Astrocyte of the hippocampus (primary cell): ENCODE measurements at places on chromosomes 12 and 14.

DNA sequence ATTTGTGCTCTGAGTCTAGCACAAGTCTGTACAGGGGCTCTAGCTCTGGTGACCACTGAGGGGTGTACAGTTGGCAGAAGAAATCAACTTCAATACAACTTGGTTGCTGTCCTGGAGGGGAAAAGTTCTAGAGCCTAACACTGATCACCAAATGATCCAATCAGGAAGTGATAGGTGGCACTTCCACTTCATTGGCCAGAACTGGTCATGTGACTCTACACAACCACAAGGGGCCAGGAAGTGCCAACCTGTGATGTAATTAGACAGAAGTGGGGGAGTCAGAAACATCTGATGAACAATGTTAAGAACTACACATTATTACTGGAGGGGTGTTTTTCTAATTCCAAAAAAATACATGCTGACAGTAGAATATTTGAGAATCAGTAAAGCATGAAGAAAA lies 401.6 kb downstream of the VRK1 start:
- no peak for DNase-seq

DNA sequence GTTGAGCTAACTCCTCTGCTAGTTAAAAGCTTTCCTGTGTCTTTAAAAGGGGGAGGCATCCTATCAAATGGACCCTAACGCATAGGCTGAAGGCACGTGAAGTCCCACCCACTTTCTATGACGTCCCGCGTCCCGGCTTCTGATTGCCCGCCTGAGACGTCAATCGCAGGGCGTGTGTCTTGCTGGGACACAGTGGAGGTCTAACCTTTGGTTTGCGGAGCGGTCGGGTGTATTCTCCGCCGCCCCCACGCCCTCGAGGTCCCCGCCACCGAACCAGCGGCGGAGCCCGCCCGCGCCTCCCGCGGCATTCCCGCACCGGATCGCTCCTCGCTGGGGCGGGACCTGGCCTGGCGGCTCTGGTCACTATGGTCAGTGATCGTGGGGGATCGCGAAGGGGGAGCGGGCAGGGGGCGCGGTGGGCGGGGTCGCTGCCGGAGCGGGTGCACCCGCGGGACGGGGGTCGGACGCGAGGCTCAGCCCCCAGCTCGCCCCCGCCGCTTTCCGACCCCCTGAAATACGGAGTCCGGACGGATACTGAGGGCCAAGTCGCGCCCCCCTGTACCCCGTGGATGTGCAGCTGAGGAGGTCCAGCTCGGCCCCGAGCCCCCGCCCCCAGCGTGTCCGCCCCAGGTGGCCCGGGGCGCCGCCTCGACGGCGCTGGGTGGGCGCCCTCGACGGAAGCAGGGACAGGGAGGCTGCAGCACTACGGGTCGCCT lies at the start of gene OTUB2:
TSS of gene OTUB2 (plus strand) at position 168 of the 716 bp plus-strand sequence. CDS start at position 366, 198 bp downstream.
- peak; percentile 99 for DNase-seq

GRCh38 chr12:90816353-90817089 lies 138.5 kb downstream of the CCER1 start:
- DNase-seq: peak; percentile 31

DNA sequence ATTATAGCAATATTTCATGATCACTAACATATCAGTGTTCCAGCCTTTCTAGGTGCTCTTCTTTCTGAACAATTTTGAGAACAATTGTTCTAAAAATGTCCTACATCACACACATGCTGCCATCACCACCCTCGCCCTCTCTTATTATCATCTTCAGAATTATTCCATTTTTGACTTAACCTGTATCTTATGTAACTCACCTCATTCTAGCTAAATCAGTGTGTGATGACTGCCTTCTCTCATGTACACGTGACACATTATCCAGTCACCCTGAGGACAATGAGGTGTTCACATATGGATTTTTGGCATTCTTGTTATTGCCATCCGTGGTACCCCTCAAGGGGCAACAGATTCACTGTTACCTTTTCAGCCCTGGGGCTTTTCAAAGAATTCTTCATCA lies 87.3 kb downstream of the RFX4 start:
- DNase-seq: no peak

DNA sequence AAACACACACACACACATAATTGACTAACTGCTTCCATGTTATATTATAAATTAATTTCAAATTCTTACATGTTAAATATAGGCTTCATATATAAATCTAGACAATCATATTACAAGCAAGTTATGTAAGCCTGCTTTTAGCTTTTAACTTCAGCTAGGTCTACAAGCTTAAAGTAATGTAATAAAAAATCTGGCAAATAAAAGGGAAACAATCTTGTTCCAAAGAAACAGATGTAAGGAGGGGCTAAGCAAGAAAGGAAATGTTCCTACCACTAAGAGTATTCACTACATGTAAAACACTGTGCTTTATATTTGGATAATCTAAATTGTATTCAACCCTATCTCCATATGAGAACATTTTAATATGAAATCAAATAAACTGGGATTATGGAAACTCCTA lies 110.4 kb downstream of the SLC6A15 start:
- DNase-seq: no peak

- no peak for DNase-seq
Measured at GRCh38 chr12:54940727-54941315, 43.7 kb downstream of the TESPA1 start.
